ENCODE measurements at places on chromosomes 3 and 15.
A peak's percentile ranks its signal among the peaks of the same experiment; 100 is the strongest.

GRCh38 chr15:89502867-89503595 lies 6.6 kb upstream of the RHCG start:
- DNase-seq = no peak

DNA sequence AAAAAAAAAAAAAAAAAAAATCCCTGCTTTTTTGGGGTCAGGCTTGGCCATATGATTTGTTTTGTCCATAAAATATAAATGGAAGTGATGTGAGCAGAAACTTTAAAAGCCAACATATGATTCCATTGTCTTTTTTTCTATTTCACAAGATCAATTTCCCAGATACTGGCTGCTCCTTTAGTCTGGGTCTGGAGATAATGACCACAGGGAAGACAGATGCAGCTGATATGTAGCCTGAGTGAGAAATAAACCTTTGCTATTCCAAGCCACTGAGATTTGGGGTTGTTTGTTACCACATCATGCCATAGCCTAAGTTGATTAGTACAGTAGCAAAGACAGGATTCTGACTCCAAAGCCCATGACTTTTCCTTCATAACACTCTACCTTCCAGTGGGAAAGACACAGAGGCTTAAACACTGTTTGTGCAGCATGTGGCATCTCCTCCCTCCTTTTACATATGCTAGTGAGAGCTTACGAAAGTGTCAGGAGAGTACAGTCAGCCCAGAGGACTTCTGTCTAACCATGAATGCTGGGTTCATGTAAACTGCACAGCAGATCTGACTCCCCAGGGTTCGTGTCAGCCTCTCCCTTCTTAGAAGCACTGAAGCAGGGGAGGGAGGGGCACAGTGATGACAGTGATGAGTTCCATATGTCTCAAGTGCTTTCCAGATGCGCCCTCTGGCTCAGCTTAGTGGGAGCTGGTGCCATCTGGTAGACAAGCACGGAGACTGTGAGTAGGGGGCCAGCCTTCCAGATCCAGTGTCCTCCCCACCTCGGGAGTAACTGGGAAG lies 36.7 kb upstream of the SLC7A14 start:
- peak; percentile 89 for DNase-seq

GRCh38 chr3:48634661-48635221 lies 520 bp downstream of the SLC26A6 start:
- DNase-seq = peak; percentile 60

GRCh38 chr3:9809239-9809614 lies 835 bp upstream of the TTLL3 start:
- DNase-seq = no peak

GRCh38 chr15:64284042-64284441 lies 71.9 kb downstream of the CSNK1G1 start:
- DNase-seq = peak; percentile 74

Data from amniotic epithelial cell (primary cell).